ENCODE measurements at places on chromosomes 2 and 18. TPM values are rescaled to one million over a fixed set of nuclear protein-coding genes. Genes with fewer than 3 reads are reported as not detected.

Gene CFAP53
- 0.12 TPM for polyA plus RNA-seq

Gene ITPRIPL1
- polyA plus RNA-seq, result 0.99 TPM

Gene CDH19
- polyA plus RNA-seq, result not detected

Gene OTOF
- not detected for polyA plus RNA-seq

Gene TRIM54
- polyA plus RNA-seq, result 0.15 TPM

Gene DSC3
- polyA plus RNA-seq, result 0.01 TPM

Gene MAL
- polyA plus RNA-seq, result not detected

Gene PTH2R
- not detected for polyA plus RNA-seq

Gene UGT1A6
- polyA plus RNA-seq, result not detected

Gene POLR1A
- polyA plus RNA-seq, result 9.3 TPM

Gene NT5DC4
- polyA plus RNA-seq, result not detected

Gene UGT1A4
- polyA plus RNA-seq, result not detected

Gene RAD51AP2
- not detected for polyA plus RNA-seq

Gene GALR1
- not detected for polyA plus RNA-seq

Gene C2orf66
- polyA plus RNA-seq, result 0.27 TPM

Gene PJVK
- polyA plus RNA-seq, result 2.4 TPM

Gene HK2
- 18.7 TPM for polyA plus RNA-seq

Gene SAG
- polyA plus RNA-seq, result not detected

Gene EML6
- polyA plus RNA-seq, result 0.19 TPM

Gene ACVR1C
- 0.01 TPM for polyA plus RNA-seq

Gene POMC
- polyA plus RNA-seq, result 0.17 TPM

Gene CNNM4
- 4.1 TPM for polyA plus RNA-seq

Gene MEP1B
- polyA plus RNA-seq, result not detected

Gene SMYD1
- polyA plus RNA-seq, result not detected

Gene HES6
- polyA plus RNA-seq, result 3.3 TPM

Gene SP140
- polyA plus RNA-seq, result 1.4 TPM

Gene TMEFF2
- 3.0 TPM for polyA plus RNA-seq

Gene MMADHC
- 62.6 TPM for polyA plus RNA-seq

Gene HMSD
- 0.19 TPM for polyA plus RNA-seq

Gene NEUROD1
- not detected for polyA plus RNA-seq

Gene TWSG1
- polyA plus RNA-seq, result 80.4 TPM

Gene CFC1
- not detected for polyA plus RNA-seq

Gene SH3RF3
- polyA plus RNA-seq, result 5.3 TPM

Gene PTGR3
- polyA plus RNA-seq, result 24.6 TPM

Gene SPRED2
- polyA plus RNA-seq, result 19.1 TPM

Gene SLC4A3
- polyA plus RNA-seq, result 6.1 TPM

Gene NEU4
- not detected for polyA plus RNA-seq

Gene SP5
- polyA plus RNA-seq, result not detected

Gene HOXD13
- polyA plus RNA-seq, result not detected

Gene OSR1
- 48.0 TPM for polyA plus RNA-seq

Gene OXER1
- not detected for polyA plus RNA-seq

Measured in IMR-90 (cell line).